Left ventricle myocardium inferior (tissue), 1 donor: ENCODE measurements at places on chromosomes 3 and 15. TPM values are rescaled to one million over a fixed set of nuclear protein-coding genes. Genes with fewer than 3 reads are reported as not detected.

GRCh38 chr3:4936982-4937614 is 42.1 kb upstream of the BHLHE40 start:
- no peak for DNase-seq

DNA sequence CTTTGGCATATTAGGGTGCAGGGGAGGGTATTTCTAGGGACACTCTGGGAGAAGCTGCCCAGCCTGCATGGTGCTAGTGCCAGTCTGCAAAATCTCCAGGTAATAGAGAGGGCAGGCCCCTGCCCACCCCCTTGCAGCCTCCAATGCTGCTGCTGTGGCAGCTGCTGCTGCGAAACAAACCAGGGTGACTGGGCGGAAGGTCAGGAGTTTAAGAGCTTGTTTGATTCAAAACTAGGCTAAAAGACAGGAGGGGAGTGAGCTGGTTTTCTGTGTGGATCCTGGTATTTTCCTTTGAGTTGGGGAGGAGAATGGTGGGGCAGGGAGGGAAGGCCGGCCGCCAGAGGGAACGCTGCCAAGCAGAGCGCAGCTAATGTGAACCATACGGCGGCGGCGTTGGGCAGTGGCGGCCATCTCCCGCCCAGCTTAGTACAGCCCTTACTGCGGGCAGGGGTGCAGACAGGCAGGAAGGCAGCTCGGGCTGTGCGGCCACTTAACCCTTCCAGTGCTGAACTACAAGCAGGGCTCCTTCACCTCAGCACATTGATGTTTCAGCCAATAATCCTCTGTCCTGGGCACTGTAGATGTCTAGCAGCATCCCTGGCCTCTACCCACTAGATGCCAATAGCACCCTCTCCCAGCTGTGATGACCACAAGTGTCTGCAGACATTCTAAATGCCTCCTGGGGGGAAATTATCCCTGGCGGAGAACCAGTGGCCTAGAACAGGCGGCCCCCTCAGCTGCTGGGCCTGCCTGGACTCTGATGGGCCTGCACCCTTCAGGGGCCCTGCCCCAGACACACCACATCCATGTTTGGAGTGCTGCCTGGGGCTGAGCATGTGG is 125.7 kb downstream of the EEFSEC start:
- DNase-seq, result peak; percentile 80

DNA sequence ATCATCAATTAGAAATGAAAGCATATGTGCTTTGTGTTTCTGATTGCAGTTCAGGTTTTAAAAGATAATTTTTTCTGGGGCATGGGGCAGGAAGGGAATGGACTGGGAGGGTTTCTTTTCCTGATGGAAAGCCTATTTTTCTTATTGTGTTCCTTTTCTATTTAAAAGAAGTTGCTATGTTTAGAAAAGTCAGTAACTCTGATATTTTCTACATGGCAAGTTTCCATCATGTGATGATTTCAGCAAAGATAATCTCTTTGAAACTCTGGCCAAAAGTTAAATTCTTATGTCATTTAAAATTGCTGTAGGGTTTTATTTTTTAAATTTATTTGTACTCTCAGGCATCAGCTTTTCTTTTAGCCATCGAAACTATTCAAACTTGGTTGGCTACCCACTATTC is 601.2 kb downstream of the FOXP1 start:
- DNase-seq, result no peak

GRCh38 chr15:29914511-29914926 is 92.3 kb upstream of the TJP1 start:
- DNase-seq, result no peak

GRCh38 chr3:40019376-40019775 is 210.0 kb downstream of the MYRIP start:
- no peak for DNase-seq

DNA sequence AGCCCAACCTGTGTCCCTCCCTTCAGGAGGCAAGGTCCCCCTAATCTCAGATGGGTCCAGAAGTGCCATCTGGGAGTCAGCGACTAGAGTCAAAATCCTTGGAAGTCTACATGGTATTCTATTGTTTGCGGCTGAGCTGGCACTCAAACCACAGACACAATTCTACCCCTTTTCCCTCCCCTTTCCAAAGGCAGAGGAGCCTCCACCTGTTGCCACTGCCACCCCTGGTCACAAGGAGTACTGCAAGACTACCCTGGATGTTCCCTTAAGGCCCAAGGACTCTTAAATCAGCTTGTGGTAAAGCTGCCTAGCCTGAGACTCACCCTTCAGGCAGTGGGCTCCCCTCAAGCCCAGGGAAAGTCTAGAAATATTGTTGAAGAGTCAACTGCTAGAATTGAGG is 4.3 kb upstream of the OR5H6 start:
- no peak for DNase-seq

DNA sequence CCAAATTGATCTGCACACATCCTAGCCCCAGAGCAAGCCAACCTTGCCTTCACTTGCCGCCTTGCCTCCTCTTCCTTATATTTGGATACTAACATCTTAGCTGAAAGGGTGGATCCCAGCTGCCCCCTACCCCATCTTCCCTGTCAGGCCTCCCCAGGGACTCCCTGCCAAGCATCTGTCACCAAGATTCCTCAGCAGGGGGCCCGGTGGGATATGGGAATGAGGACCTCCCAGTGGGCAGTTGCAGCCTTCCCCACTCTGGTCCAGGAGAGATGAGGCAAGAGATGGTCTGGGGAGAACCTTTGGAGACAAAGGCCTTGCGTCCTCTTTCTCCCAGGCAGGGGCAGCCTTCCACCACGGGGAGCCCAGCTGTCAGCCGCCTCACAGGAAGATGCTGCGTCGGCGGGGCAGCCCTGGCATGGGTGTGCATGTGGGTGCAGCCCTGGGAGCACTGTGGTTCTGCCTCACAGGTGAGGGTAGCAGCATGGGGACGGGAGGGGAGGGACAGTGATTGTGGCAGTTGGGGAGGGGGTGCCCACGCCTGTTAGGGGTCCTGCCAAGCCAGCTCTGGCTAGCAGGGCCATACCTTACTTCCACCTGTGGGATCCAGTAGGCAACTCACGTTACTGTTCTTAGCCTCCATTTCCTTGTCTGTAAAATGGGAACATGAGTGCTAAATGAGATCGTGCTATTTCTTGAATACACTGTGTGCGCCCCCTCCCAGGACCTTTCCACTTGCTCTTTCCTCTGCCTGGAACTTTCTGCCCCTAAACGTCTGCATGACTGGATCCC is 15.3 kb downstream of the CD276 start:
- no peak for DNase-seq

DNA sequence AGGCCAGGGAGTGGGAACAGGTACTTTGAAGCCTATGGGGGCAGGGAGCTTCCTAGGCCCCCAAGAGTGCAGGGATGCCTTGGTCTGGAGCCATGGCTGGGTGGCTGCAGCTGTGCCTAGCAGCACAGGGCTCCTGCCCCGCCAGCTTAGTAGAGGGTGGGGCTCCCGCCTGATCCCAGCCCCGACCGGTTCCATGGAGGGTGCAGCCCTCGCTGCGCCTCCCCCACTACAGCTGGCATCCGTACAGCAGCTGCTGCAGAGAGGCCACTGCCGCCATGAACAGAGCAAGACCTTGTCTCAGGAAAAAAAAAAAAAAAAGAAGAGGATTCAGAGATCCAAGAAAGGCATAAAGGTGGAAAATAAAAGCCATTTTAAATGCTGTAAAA is 277.2 kb downstream of the UBE2E2 start:
- no peak for DNase-seq

DNA sequence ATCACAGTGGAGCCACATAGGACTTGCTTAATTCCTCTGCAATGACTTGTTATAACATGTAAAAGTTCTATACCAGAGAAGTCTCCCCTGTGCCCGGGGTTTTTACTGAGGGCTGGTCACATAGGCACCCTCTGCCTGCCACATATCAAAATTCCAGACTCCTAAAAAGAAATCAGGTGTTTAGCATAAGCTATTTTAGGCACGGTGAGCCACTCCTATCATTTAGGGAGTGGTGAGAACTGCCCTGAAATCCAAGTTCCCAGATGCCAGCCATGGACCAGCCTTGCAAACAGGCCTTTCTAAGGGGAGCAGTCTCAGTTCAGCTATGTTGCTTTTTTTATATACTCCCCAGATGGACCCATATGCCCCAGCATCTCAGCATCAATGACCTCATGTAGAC is 130.3 kb downstream of the THSD4 start:
- no peak for DNase-seq

GRCh38 chr3:141557961-141558706 is 71.3 kb downstream of the RASA2 start:
- no peak for DNase-seq

DNA sequence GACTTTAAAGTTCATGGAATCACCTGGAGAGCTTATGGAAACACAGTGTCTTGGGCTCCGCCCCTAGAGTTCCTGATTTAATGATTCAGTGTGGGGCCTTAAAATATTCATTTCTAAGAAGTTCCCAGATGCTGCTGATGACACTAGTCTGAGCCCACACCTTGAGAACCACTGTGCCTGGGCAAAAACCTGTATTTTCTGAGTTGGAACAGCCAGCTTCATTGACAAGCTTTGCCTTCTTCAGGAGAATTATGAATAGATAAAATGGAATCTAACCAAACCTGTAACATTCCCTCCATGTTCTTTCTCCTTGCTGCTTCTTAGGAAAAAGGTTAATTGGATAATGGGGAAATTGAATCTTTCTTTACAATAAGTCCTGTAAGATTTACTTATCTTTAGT is 490.7 kb downstream of the DIPK2A start:
- no peak for DNase-seq

DNA sequence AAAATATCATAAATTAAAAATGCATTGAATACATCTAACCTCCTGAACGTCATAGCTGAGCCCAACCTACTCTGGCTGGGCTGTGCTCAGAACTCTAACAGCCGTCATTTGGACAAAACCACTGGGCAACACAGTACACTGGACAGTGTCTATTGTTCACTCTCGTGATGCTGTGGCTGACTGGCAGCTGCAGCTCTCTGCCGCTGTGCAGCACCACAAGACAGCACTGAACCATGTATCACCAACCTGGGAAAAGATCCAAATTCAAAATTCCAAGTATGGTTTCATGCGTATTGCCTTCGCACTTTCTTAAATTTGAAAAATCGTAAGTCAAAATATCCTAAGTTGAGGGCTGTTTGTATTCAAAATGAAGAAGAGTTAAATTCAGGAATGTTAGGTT is 145.1 kb upstream of the CNTN4 start:
- no peak for DNase-seq

GRCh38 chr3:107132674-107133073 is 244.6 kb upstream of the CCDC54 start:
- DNase-seq, result no peak

DNA sequence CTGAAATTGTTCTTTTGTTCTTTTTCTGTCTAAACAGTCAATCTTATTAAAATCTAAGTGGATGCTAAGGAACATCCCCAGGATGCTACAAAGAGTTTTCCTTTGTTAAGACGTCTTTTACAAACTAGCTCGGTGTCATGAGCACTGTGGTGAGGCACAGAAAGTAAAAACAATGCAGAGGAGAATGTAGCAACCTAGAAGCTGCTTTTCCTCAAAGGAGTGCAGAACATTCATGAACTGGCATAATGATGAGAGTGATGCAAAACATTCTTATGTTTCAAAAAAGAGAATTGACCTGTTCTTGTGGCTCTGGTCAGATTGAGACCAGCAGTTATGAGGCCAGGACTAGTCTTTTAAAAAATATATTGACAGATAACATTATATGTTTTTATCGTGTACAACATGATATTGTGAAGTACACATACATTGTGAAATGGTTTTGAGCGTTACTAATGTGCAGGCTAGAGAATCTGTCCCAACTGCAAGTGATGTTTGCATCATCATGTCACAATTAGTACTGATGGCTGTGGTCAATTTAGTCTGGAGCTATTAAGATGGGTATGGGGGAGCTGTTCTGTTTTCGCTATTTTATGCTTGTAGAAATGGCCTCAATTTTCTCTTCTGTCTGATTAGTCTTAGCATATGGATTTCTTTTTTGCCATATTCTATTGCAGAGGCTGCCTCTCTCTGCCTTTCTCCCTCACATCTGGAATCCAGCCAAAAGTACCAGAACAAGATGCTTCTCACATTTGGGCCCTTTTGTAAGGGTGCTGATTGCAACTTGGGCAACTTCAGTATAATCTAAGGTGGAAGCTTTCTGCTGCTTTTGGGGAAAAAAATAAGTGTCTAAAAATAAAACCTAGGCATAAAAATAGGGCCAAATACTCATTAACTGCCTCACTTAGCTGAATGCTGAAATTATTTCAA is 50.2 kb downstream of the HHLA2 start:
- no peak for DNase-seq

- no peak for DNase-seq
These were observed 59.8 kb upstream of the GYG1 start for GRCh38 chr3:148931574-148931973.

- DNase-seq, result no peak
These were observed 157.9 kb upstream of the NUDT16 start for GRCh38 chr3:131223373-131224289.

GRCh38 chr3:168091941-168092340 is 3.8 kb downstream of the GOLIM4 start:
- DNase-seq, result no peak

DNA sequence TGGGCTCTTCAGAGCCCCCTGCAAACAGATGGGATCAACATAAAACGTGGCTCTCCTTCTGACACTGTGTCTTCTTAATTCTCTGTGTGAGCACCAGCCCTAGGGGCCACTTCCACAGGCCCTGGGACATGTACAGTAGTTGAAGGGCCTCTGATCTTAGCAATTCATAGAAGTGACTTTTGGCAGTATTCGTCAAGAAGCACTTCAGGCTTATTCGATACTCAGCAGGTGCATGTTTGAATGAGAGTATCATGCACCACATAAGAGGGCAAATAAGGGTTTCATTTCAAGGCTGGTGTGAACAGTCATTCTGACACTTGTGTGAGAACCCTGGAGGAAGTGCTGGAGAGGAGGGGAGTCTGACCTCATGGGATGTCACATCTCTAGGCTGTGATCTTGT is 113.9 kb downstream of the GABRG3 start:
- no peak for DNase-seq

GRCh38 chr3:123536153-123536895 is 48.5 kb downstream of the HACD2 start:
- DNase-seq, result no peak

DNA sequence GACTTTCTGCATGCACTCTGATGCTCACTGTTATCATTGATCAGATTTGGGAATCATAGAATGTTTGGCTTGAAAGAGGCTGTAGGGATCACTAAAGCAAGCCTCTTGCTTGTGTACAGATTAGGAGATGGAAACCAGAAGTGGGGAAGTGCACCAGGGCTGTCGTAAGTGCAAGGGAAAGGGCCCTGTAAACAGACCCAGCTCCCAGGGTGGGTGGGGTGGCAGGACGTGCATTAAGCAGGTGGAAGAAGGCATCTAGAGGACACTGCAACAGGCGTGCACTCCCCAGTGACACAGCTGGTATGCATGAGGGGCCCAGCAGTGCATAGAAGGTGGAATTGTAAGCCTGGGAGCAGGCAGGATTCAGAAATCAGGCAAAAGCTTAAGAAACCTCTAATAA is 58.0 kb upstream of the SLC7A14 start:
- no peak for DNase-seq

GRCh38 chr3:178485756-178486155 is 50.5 kb upstream of the KCNMB2 start:
- DNase-seq, result no peak

The TTC21A gene
- total RNA-seq, result 2.1 TPM

The LSG1 gene
- 23.4 TPM for total RNA-seq

The TMEM108 gene
- total RNA-seq, result 2.4 TPM

The ZBED2 gene
- total RNA-seq, result not detected

The P2RY14 gene
- total RNA-seq, result 2.9 TPM

The RAD54L2 gene
- 9.8 TPM for total RNA-seq
